ENCODE measurements at places on chromosomes 1 and 21.

- no peak for DNase-seq
These were observed 283.1 kb downstream of the PLPP3 start for GRCh38 chr1:56295949-56296929.

DNA sequence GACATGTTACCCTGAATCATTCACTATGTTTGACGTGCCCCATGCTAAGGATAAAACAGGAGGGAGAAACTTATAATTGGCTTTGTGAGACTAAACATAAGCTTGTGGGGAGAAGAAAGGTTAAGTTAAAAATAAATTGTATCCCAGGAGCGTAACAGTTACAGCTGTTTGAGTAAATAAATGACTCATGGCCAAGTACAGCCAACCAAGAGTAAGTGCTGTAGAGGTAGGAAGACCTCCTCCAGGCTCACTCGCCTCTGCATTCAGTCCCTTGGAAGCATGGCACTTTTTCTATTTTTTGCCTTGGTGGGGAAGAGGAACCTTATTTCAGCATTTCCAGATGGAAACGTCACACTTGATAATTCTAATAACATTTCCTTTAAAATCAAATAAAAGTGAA is 116.5 kb downstream of the ZP4 start:
- no peak for DNase-seq

DNA sequence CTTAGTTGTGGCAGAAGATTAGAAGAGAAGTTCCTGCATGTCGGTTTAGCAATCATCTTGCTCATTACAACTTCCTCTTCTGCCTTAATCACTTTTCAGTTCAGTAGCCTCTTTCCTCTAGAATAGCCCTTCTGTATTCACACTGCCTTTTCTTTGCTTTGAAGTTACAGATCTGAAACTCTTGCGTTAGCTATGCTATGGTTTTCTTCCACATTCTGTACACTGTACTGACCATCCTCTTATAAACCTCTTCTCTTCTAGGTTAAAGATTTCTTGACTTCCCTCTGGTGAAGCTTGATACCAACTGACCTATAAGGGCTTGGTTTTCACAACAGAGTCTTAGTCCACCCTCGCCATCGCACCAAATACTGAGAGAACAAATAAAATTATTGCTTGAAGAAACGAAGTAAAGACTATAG is 35.0 kb downstream of the C21orf91 start:
- no peak for DNase-seq

GRCh38 chr1:24696756-24697330 is 48.4 kb upstream of the CLIC4 start:
- DNase-seq: no peak

DNA sequence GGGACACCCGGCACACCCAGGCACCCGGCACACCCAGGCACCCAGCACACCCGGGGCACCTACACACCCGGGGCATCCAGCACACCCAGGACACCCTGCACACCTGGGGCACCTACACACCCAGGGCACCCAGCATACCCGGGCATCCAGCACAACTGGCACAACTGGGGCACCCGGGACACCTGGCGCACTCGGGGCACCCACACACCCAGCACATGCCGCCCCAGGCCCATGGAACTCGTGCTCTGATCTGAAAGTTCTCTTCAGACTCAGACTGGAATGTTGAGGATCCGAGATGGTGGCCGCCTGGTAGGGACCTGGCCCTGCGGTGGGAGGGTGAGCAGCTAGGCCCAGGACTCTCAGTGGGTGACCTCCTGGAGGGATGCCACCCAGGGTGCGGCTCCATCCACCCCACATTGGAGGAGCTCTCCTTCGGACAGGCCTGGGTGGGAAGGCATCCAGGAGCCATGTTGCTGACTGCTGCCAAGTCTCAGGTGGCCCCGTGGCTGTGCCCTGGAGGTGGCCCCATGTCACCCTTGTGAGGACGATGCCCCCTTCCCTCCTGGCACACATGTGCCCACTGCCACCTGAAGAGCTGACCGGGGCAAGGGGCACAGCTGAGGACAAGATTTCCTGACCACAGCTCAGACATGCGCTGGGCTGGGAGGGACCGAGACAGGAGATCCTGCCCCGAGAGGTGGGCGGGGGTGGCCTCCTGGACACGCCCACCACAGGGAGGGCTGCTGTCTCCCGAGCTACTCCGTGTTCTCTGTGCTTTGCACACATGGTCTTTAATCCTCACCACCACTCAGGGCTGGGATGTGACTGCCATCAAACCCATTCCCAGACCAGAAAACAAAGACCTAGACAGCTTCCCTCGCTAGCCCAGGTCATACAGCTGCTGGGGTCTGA is 37.0 kb downstream of the UBE2G2 start:
- DNase-seq: no peak

DNA sequence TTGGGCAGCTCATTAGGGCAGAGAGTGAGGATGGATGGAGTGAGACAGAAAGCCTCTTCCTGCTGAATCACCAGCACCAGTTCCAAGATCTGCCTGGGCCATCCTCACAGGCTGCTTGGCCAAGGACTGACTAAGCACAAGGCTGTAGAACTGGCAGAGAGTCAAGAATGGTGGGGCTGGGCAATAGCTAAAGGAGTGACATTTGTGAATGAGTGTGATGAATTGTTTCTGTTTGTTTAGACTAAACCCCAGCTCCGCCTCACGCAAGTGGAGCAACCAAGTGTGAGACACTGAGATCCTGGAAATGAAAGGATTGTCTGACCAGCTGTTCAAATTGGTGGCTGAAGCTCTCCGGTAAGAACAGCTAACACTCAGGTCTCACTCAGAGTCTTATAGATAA is 38.6 kb downstream of the BRINP2 start:
- peak; percentile 97 for DNase-seq

Data from fibroblast of skin of left biceps (primary cell).